ENCODE measurements at places on chromosomes 6 and 20.

GRCh38 chr6:153044295-153044694 lies 41.8 kb upstream of the MTRF1L start:
- peak; percentile 28 for DNase-seq

DNA sequence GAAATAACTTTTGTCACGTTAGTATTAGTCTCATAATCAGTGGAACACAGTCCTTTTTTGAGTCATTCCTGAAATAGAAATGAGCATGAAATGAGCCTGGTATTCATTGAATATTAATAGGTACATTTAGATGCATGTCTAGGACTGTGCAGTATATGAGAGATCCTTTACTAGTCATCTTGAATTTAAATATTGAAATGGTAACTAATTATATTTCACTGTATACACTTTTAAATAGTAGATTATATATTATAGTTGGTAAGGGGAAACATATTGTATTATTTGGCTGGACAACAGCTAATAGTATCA lies 59.4 kb downstream of the RSPO3 start:
- no peak for DNase-seq

GRCh38 chr6:130381459-130382380 lies 15.9 kb downstream of the TMEM200A start:
- no peak for DNase-seq

DNA sequence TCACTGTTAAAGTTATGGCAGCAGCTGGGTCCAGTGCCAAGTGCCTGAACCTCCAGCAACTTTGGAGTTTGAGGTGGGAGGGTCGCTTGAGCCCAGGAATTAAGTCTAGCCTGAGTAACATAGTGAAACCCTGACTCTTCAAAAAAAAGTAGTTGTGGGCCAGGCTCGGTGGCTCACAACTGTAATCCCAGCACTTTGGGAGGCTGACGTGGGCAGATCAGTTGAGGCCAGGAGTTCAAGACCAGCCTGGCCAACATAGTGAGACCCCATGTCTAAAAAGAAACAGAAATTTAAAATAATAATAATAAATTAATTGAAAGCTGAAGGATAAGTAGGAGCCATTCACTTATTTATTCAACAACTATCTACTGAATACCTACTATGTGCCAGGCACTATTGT lies 33.8 kb downstream of the FKBP5 start:
- DNase-seq, result no peak

- no peak for DNase-seq
These were observed 329.0 kb downstream of the GRIK2 start for GRCh38 chr6:101722471-101722870.

- no peak for DNase-seq
These were observed 36.3 kb upstream of the ADGRG6 start for GRCh38 chr6:142265476-142265875.

- no peak for DNase-seq
These were observed 496.2 kb upstream of the JAG1 start for GRCh38 chr20:11170025-11170424.

DNA sequence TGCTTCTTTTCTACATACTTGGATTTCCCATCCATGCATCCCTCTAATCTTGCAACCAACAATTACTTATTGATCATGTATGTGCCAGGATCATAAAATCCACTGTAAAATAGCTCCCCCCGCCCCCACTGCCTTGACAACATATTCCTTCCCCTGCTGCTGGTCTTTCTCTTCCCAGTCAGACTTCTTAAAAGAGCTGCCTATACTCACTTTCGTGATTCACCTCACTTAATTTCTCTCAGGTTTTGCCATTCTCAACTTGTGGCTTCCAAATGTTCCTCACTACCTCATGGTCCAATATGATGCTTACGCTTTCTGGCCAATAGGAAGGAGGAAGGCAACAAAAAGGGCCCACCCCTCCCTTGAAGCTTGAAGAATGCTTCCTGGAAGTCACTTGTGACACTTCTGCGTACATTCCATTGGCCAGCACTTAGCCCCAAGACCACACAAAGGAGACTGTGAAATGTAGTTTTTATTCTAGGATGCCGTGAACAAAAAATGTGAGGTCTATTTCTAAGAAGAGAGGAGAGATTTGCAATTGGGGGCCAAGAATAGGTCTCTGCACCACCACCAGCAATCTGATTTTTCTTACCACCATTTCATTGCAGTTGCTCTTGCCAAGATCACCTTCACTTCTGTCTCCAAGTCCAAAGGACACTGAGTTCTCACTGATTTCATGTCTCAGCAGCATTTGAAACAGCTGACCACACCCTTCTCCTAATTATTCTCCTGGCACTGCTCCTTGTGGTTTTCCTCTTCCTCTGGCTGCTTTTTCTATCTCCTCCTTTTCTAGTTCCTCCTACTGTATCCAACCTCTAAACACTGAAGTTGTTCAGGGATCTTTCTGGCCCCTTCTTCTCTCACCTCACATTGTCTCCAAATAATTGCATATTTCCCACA lies 30.8 kb downstream of the CD164 start:
- no peak for DNase-seq

DNA sequence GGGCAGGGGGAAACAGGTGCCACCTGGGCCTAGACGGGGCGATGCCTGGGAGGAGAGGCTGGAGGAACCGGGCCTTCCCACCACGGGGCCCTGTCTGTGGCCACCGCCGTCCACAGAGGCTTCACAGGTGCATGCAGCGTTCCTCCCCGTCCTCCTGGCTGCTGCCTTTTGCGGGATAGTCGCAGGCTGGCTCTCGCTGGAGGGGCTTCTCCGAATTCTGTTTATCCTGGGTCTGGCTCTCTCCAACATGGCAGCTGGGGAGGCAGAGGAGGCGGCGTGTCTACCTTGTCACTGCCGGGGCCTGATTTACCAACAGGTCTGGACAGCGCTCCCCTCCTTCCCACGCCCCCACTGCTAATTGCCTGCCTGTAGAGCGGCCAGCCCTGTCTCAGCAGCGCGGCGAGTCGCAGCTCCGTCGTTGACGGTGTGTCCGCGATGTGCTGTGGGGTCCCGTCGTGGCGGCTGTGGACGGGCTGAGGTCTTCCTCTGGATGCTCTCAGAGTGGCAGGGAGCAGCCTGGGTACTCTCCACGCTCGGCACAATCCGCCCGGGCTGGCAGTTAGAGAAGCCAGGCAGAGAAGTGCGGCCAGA lies 262.9 kb downstream of the TAF4 start:
- no peak for DNase-seq

GRCh38 chr6:10416863-10417641 lies 2.2 kb upstream of the TFAP2A start:
- DNase-seq, result no peak

- no peak for DNase-seq
These were observed 54.6 kb downstream of the B4GALT5 start for GRCh38 chr20:49659056-49659455.

DNA sequence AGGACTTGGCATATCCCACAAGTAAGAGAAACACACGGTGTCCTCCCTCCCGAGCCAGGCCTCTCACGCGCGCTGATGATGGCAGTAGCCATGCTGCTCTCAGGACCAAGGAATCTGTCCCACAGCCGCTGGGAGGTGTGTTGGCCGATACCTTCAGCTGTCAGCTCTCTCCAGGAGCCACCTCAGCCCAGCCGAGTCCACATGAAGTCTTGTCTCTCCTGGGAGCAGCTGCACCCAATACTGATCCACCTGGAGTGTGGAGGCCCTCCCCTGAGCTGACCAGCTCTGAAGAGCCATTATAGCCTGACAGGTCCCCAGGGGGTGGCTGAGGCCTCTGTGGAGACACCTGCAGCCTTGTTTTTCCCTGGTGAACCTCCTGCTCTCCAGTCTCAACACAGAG lies 23.8 kb upstream of the NXT1 start:
- no peak for DNase-seq

DNA sequence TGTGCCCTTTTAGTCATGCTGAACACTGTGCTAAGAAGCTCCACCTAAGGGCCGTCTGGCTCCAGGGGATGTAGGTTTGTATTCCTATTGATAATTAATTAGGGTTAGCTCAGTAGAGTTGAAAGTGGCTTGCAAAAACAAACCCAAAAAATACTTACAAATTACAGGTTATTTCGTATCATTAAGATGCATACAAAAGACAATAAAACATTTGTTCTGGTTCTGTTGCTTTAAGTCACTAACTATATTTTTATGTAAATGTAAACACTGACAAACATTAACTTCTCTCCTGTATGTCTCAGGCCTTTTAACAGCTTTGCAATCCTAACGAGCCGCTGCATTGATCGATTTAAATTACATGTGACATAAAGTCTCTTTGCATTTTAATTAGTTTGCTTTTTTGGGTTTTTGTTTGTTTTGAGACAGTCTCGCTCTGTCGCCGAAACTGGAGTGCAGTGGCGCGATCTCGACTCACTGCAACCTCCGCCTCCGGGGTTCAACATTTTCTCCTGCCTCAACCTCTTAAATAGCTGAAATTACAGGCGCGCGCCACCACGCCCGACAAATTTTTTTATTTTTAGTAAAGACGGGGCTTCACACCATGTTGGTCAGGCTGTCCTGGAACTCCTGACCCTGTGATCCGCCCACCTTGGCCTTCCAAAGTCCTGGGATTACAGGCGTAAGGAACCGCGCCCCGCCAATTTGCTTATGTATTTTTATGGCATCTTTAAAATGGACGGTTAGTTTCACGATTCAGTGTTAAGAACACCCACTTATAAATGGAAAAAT lies 110.9 kb downstream of the HFE start:
- peak; percentile 45 for DNase-seq

- DNase-seq, result no peak
These were observed 497.2 kb upstream of the CDH4 start for GRCh38 chr20:60754856-60755255.

DNA sequence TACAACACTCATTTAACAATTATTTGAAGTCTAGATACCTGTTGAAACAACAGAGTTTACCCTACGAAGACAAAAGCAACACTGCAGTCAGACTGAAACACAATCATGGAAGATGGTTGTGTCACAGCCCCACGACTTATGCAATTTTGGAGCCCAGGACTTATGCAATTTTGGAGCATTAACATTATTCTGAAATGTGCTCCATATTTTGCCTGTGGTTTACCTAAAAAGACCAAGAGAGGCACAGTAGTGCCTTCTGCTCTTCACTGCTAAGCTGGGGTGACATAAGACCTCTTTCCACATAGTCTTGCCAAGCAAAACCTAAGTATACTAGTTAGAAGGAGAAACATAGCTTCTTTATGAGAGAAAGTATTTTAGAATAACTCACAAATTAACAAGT lies 216.5 kb downstream of the PTPRK start:
- no peak for DNase-seq

GRCh38 chr6:44268095-44268628 lies 2.1 kb upstream of the TMEM151B start:
- peak; percentile 57 for DNase-seq

DNA sequence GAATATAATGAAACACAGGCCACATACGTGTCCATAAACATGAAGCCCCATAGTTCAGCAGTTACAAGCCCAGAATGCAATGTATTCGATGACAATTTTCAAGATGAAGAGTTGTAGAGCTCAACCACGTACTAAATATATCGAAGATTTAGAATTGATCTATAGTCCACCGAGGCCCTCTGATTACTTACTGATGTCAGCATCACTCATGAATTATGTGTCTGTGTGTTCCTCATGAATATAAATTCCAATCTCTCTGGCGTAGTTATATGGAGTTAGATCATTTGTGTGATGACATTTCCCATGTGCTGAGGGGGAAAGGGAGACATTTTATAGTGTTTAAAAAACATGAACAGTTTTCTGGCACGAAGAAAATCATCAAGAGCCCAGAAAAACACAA lies 97.5 kb downstream of the PFDN4 start:
- DNase-seq, result no peak

GRCh38 chr6:65700561-65700960 lies 6.5 kb downstream of the EYS start:
- DNase-seq, result no peak

- no peak for DNase-seq
These were observed 6.9 kb upstream of the PPP1R3G start for GRCh38 chr6:5078121-5078669.

DNA sequence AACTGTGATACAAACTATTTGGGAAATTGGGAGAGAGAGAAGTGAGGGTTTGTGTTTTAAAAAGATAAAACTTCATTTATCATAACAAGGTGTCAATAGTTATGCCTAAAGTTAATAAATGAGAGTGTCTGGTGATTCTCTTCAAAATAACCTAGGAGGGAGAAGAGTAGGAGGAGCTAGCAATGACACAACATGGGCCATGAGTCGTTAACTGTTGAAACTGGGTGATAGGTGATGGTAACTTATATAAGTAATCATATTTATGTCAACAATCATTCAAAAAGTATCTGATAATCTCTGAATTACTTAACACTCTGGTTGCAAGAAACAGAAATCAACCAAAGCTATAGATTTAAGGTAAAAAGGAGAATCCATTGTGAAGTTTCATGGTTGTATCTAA lies 46.8 kb upstream of the INSM1 start:
- no peak for DNase-seq

- DNase-seq, result no peak
These were observed 687.3 kb downstream of the QKI start for GRCh38 chr6:164101859-164102258.

GRCh38 chr6:96537726-96538125 lies 16.1 kb downstream of the UFL1 start:
- DNase-seq, result no peak

DNA sequence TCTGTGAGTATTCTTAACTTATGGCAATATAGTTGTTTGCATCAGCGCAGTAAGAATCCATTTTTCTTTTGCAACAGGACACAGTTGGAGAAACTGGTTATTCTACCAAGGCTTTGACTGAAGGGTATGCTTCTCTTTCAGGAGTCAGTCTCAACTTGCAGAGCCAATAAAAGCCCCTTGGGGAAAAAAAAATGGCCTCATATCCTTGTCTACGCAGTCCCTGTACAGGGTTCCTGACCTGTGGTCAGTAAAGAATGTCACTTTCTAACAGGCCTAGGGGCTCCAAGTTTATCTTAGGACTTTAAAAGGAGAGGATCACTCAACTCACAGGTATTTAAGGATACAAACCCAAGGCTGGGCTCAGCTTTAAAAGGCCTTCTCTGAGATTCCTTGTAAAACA lies 6.9 kb upstream of the RNGTT start:
- DNase-seq, result no peak

GRCh38 chr6:129889580-129889979 lies 28.5 kb upstream of the TMEM244 start:
- DNase-seq, result peak; percentile 50

DNA sequence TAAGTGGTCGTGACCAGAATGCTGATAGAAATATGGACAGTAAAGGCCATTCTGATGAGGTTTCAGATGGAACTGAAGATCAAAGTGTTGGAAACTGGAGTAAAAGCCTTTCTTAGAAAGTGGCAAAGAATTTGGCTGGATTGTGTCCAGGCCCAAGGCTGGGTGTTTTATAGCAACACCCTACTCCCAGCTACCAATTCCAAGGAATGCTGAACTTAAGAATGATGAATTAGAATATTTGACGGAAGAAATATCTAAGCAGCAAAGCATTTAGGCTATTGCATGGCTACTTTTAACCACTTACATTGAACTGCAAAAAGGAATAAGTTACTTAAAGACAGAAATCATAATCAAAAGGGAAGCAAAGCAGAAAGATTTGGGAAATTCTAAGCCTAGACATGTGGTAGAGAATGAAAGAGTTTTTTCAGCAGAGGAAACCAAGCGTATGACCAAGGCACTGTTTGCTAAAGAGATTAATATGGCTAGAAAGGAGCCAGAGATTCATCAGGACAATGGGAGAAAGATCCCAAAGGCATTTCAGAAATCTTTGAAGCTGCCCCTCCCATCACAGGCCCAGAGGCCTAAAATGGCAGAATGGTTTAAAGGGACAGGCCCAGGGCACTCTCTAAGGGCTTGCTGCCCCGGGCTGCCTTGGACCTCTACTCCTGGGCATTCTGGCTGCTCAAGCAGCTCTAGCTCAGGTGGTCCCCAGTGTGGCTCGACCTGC lies 25.8 kb downstream of the SDHAF4 start:
- no peak for DNase-seq

- no peak for DNase-seq
These were observed 24.8 kb downstream of the E2F3 start for GRCh38 chr6:20426177-20427082.

GRCh38 chr6:10779076-10779475 lies 31.5 kb downstream of the TMEM14B start:
- no peak for DNase-seq

Data from kidney capillary endothelial cell (primary cell).